ENCODE measurements at places on chromosomes 7 and 10.

GRCh38 chr10:75505840-75506506 is 74.5 kb downstream of the LRMDA start:
- DNase-seq: no peak

GRCh38 chr10:1241322-1241890 is 185.2 kb downstream of the WDR37 start:
- no peak for DNase-seq

DNA sequence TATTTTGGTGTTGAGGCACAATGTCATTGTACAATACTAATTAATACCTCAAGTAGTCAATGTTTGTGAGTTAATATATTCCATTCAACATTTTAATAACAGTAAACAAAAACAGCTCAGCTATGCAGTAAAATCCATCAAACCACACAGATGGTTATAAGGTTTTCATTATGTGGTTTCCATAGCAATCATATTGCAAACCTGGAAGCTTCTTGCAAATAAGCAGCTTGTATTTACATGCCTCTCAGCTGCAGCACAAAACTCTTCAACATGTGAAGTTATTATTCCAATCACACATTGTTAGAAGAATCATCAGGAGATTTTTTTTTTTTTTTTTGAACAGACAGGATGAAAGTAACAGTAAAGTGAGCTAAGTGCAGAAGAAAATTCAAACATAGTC is 170.2 kb downstream of the SKAP2 start:
- DNase-seq: no peak

DNA sequence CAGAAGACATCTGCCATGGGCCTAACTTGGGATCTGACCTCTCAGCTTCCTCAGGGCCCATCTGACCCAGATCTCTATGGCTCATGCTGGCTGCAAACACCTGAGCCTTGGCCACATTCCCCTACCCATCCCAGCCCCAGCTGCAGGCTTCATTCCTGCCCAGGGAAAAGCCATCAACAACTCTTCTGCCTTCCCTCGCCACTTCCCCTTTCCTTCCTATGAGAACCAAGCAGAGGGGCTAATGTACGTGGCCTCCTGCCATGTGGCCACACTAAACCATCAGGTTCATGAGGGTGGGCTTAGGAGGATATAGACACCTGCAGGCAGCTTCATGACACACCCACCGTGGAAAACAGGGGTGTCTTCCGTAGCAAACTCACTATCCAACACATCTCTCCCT is 312.2 kb downstream of the GALNT17 start:
- no peak for DNase-seq

- no peak for DNase-seq
These were observed 14.1 kb downstream of the SH2B2 start for GRCh38 chr7:102300643-102301221.

DNA sequence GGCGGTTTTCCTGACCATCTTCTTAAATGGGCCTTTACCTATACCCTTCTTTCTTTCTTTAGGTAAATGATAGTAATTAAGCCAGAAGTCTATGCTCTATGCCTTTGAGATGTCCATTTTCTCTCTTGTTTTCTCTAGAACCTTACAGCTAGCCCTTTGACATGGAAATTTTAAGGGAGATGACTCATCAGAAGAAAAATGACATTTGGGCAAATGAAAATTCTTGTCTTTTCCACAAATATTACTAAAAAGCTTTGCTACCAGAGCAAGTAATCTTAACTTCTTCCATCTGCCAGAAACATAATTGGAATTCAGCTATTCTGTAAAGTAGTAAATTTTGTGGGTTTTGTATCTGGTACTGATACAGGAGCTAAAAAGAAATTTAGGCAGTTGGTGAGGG is 59.5 kb downstream of the CCDC3 start:
- DNase-seq: no peak

DNA sequence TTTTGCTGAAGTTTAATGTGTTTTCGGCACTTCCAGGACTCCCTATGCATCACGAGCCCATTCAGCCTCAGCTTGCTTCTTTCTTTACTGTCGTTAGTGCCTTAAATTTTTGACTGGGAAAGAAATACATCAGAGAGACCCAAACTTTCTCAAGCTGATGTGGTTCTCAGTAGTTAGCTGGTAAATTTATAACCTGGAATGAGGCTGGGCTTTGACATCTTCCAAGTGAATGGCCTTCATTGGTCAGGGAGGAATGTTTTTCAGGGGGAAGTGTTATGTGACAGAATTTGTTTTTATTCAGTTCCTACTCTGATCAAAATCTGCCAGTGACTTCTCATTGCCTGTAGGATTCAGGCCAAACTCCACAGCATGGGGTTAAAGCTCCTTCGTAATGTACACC is 296.9 kb downstream of the SORCS3 start:
- no peak for DNase-seq

- no peak for DNase-seq
These were observed 24.0 kb downstream of the COL26A1 start for GRCh38 chr7:101386558-101387231.

- DNase-seq: no peak
These were observed 64.5 kb downstream of the MCMBP start for GRCh38 chr10:119807960-119808697.

GRCh38 chr7:42618651-42619360 is 293.1 kb downstream of the C7orf25 start:
- DNase-seq: no peak

Data from activated T-helper 1 cell treated with anti-CD3 and anti-CD28 coated beads, Interleukin-2, amount 50 U/mL, for 16 hours (primary cell).